ENCODE measurements at places on chromosomes 2 and 18.

- no peak for DNase-seq
Observed at GRCh38 chr18:79926306-79926705, 25.1 kb downstream of the SLC66A2 start.

DNA sequence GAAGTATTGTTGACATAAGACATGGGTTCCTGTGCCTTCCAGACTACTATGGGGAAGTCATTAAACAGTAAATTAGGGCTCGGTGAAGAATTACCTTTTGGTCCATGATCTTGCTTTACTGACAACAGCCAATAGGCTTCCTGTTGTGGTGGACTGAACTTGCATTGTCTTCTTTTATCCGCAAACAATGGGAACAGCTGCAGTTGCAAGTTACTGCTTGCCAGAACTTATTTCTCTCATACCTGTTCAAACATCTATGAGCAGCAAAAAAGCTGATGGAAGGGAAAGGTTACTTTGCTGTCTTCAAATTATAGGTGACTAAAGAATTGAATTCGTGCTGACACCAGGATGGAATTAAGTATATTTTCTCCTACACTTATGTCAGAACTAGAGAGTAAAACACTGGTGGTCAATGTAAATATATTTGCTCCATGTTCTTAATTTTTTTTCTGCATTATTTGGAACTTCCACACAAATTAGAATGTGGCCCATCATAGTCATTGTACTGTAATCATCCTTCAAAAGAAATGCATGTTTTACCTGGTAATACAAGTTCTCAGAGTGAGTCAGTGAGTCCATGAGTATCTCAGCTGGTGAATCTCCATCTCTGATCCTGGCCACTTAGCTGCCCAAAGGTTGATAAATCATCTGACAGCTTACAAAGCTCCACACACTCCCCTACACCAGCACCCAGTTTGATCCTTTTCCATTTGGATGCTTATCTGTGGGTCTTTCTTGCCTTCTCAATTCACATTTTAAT lies 37.3 kb upstream of the RNF152 start:
- DNase-seq = no peak

- DNase-seq = no peak
Observed at GRCh38 chr2:203683421-203683820, 23.0 kb upstream of the CD28 start.

GRCh38 chr2:150030436-150031190 lies 443.0 kb upstream of the MMADHC start:
- DNase-seq = no peak

DNA sequence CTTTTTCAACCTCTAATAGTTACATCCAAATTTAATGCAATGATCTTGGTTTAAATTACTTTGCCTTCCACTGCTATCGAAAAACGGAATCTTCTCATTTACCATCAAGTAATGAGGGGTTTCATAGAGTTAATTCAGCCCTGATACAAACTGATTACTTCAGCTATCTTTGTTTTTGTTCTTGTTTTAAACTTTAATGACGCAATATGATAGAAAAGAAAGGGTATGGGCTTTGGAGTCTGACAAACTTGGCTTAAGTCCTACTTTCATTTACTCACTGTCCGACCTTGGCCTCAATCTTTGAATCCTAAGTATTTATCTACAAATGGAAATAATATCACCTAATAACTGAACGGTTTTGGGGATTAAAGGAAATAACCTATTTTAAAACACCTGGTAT lies 16.1 kb downstream of the ADAM17 start:
- no peak for DNase-seq

DNA sequence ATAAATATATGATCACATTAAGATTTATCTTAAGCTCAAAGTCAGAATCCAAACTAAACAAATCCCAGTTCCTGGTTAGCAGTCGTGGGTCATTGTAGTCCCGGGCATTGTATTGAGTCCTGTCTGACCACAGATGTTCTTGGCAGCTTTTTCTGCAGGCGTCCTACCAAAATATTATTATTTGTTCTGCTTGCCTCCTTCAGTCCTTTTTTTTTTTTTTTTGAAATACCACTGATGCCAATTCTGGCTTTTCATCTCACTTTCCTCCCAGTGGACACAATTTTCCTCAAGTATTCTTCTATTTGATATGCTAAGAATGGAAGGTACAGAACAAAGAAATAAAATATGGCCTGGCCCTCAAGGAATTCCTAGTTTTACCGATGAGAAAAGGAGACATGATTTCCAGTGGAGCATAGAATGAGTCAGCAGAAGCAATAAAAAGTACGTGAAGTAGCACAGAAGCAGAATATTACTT lies 151.6 kb downstream of the CSRNP3 start:
- DNase-seq = no peak

GRCh38 chr2:74472945-74473258 lies 422 bp upstream of the MRPL53 start:
- no peak for DNase-seq

DNA sequence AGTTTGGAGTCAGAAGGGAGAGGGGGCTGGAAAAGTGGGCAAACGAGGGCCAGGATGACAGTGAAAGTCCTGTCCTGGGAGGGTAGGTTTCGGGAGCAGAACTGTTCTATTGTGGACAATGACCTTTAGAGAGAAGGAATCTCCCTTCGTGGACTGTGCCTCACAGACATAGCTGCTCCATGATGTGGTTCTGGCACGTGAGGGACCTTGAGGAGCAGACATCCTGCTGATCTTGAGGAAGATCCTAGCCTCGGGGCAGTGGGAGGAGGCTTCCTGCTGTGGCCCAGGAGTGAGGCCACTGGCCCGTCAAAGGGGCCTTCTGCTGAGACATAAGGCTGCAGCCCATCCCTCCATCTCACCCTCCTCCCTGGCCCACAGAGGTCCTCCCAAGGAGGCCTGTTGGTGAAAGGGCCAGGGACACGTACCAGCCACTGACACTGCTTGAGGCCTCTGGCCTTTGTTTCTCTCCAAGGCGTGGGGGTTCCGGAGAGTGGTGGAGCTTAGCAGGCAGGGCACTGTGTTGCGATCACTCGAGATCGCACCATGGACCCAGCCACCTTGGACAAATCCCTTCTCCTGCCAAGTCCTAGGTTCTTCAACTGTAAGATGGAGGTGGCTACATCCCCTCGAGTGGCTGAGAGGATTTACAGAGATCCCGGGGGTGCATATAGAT lies 167.2 kb downstream of the CELF4 start:
- DNase-seq = no peak

GRCh38 chr2:176826984-176827668 lies 385.5 kb upstream of the HNRNPA3 start:
- DNase-seq = no peak

- no peak for DNase-seq
Observed at GRCh38 chr2:121321476-121321875, 36.5 kb upstream of the TFCP2L1 start.

GRCh38 chr2:74007711-74008110 lies 23.0 kb downstream of the TET3 start:
- no peak for DNase-seq

GRCh38 chr2:169739351-169739750 lies 5.7 kb downstream of the KLHL23 start:
- no peak for DNase-seq

DNA sequence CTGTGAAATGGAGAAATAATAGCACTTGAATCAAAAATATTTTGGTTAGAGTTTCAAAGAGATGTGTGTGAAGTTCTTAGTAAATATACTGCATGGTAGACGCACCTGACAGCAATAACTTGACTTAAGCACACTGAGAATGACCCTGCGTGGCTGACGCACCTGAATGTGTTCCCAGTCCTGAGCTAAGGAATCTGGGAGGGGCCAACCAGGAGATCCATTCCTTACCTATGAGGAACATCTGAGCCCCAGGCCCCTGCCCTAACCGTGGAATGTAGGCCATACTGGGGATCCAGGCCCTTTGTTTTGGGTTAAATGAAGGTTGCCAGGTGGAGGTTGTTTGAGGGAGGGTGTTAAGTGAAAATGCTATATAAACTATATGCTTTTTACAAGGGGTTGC lies 284.4 kb downstream of the RBM43 start:
- peak; percentile 53 for DNase-seq

GRCh38 chr2:71926089-71926447 lies 221.6 kb downstream of the CYP26B1 start:
- DNase-seq = no peak

GRCh38 chr2:235390108-235390815 lies 103.6 kb upstream of the AGAP1 start:
- no peak for DNase-seq
